ENCODE measurements at places on chromosomes 3 and 15. TPM values are rescaled to one million over a fixed set of nuclear protein-coding genes. Genes with fewer than 3 reads are reported as not detected.

Gene SATB1
- 19.9 TPM for total RNA-seq

Gene NCEH1
- 4.6 TPM for total RNA-seq

Gene FAM162A
- 71.1 TPM for total RNA-seq

Gene TMCO5A
- not detected for total RNA-seq

Gene SLMAP
- 77.5 TPM for total RNA-seq

Gene TMEM40
- not detected for total RNA-seq

Gene CCDC54
- total RNA-seq, result 0.23 TPM

Gene PATL2
- 0.20 TPM for total RNA-seq

Gene RCCD1
- 15.6 TPM for total RNA-seq

Gene NLGN1
- 6.2 TPM for total RNA-seq

Gene FETUB
- total RNA-seq, result not detected

Gene MNS1
- 2.5 TPM for total RNA-seq

Gene FBXW12
- total RNA-seq, result 0.22 TPM

All from ovary (tissue), 10 donors.